ENCODE measurements at places on chromosomes 13 and 19.

GRCh38 chr13:106656186-106656585, 88.2 kb upstream of the ARGLU1 start:
- no peak for DNase-seq

DNA sequence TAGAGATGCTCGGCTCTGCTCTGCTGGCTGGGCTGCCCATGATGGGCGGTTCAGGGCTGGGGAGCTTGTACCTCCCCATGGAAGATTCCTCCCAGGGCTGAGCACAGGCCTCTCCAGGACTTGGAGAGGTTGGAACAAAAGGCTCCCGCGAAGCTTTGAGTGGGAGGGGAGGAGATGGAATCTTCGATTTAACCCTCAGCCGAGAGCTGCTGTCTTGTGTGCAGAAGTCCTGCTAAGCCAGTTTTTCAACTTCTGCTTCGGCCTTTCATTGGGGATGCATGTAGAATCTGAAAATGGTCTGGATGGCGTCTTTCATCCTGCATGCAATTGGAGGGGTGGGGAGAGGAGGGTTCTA, 163.3 kb downstream of the KDM4B start:
- no peak for DNase-seq

DNA sequence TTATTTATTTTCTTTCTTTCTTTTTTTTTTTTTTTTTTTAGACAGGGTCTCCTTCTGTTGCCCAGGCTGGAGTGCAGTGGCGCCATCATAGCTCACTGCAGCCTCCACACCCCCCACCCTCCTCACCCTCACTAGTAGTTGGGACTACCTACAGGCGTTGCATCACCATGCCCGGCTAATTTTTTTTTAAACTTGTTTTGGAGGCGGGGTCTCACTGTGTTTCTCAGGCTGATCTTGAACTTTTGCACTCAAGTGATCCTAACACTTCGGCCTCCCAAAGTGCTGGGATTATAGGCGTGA, 33.6 kb downstream of the GJA3 start:
- peak; percentile 22 for DNase-seq

DNA sequence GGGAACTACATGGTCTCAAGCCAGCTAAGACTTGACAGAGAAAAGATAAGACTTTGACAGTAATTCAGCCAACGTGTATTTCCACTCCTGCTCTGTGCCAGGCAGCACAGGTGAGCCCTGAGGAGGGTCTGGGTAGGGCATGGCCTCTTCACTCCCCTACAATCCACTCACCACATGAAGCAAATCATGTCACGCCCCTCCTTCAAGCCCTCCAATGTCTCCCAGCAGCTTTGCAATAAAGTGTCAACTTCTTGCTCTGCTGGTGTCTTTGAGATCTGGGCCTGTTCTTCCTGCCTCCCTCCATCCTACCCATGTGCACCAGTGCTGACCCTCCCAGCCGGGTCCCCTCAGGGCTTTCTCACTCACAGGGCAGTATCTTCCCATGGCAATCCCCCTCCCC, 58.5 kb downstream of the CCDC70 start:
- DNase-seq: no peak

GRCh38 chr13:111916201-111916600, 150.7 kb upstream of the SOX1 start:
- DNase-seq: no peak

- no peak for DNase-seq
These were observed 215.3 kb downstream of the ZIC5 start for GRCh38 chr13:99756281-99756680.

GRCh38 chr19:51552996-51553725, 17.9 kb upstream of the ZNF175 start:
- DNase-seq: peak; percentile 66
